Stimulated activated CD4-positive, alpha-beta T cell treated with anti-CD3 and anti-CD28 coated beads, Interleukin-1b, Interleukin-23, amount 100 ng/mL, for 1 hour (primary cell): ENCODE measurements at places on chromosomes 7 and 10.

- DNase-seq, result no peak
Observed at GRCh38 chr7:115679976-115680375, 350.6 kb downstream of the TFEC start.

- no peak for DNase-seq
Observed at GRCh38 chr7:149296368-149296767, 34.4 kb downstream of the ZNF783 start.

DNA sequence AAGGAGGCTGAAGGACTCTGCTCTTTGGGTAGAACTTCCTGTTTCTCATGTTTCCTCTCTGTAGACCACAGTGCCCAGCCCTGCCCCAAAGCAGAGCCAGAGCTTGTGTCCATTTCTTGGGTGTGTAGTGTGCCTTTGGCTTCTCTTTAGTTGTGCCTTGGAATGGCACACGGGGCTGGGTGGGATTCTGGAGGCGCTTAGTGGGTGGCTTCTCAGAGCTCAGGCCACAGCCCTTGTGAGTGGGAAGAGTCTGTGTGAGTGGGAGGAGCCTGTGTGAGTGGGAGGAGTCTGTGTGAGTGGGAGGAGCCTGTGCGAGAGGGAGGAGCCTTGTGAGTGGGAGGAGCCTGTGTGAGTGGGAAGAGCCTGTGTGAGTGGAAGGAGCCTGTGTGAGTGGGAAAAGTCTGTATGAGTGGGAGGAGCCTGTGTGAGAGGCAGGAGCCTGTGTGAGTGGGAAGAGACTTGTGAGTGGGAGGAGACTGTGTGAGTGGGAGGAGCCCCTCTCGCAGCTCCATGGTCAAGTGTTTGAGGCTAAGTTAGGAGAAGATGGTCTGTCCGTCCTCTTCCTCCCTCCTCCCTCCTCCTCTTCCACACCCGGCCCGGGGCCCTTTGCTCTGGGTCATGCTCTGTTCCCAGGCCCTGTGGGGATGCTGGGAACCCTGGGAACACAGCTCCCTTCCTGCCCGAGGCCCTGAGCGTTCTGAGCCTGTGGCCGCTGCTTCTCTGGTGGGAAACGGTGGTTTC lies 153.0 kb downstream of the GRK5 start:
- DNase-seq, result no peak

- DNase-seq, result no peak
Observed at GRCh38 chr10:3476640-3477448, 304.3 kb upstream of the PITRM1 start.

DNA sequence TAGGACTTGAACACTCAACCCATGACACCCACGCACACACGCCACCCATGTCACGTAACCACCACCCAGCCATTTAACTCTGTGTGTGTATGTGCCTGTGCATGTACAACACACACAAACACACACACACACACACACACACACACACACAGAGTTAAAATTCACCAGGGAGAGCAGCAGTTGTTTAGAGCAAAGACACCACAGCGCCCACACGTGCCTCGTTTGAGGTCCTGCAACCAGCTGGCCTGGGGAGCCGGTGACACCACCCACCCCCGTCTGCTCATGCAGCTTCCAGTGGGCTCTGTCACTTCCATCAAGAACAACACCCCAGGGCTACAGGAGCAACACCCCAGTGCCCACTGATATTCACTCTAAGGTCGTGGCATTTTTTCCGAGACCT lies 97.4 kb downstream of the ELFN1 start:
- DNase-seq, result no peak

DNA sequence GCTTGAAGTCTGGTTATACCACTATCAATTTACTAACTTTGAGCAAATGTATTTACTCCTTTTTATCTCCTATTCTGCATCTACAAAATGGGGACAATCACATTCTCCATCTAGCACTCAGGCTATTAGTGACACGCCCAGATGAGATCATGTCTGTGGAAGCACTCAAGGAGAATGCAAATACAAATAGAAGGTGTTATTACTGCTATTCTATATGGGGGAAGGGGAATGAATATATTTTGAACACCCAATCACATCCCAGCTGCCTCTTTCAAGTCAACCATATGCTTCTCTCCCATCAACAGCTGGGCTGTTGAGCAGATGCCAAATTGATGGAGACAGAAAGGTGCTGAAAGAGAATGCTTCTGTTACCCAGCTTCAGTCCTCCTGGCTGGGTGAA lies 23.5 kb downstream of the SGMS1 start:
- DNase-seq, result no peak

GRCh38 chr7:51366172-51366728 lies 49.6 kb upstream of the COBL start:
- no peak for DNase-seq

DNA sequence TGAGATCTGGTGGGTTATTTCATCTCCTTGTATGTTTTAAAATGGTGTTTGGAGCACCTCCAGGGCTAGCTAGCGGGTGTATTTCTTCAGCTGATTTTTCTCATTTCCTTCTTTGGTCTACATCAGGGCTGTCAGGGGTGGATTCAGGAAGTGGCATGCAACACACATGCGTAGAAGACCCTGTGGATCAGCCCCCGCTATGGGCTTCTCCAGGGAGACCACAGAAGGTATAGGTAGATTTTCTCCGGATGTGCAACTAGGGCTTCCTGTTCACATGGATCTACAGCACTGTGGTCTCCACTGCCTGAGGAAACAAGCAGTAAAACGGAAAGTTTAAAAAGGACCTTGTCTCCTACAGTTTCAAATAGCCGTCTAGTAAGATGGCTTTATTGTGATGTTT lies 10.4 kb downstream of the NUB1 start:
- DNase-seq, result no peak

DNA sequence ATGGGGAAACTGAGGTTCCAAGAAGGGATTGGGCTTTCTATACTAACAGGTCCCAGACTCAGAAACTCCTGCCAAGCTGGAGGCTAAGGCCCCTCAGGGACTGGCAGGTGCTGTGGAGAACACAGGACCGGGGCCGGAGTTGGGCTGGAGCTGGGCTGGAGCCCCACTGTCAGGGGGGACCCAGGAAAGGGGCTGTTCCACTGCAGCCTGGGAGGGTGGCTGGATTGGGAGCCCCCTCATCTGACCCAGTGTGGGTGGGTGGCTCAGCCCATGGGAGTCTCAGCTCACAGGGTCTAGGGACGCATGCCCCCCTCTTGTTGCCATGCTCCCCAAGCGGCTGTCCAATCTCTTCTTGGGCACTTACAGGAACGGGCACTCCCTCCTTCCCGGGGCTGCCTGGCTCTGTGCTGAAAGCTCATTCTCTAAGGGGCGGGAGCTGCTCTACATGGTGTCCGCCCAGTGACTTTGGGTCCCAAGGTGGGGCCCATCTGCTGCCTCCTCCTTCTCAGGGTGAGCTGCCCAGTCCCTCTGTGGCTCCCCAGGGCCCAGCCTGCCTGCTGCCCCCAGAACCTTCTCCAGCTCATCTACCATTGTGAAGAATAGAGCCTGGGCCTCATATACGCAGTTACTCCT lies 126.5 kb downstream of the MYL10 start:
- no peak for DNase-seq

- no peak for DNase-seq
Observed at GRCh38 chr7:318476-318875, 28.5 kb downstream of the FOXL3 start.

DNA sequence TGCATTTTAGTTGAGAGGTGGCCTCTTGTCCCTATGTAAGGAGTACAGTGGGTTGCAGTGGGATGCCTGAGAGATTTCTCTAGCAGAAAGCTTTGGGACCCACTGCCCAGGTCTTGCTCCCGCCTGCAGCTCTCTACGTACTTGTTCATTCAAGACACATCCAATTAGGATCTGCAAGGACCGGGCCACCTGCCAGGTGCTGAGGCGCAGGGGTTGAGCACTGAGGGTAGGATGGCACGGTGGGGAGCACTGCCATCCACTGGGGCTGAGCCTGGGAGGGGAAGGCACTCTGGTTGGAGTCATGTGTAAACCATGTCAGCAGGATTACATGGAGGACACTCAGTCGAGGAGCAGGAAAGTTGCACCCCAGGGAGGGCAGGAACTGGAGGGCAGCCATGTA lies 191.1 kb upstream of the GRB10 start:
- no peak for DNase-seq

DNA sequence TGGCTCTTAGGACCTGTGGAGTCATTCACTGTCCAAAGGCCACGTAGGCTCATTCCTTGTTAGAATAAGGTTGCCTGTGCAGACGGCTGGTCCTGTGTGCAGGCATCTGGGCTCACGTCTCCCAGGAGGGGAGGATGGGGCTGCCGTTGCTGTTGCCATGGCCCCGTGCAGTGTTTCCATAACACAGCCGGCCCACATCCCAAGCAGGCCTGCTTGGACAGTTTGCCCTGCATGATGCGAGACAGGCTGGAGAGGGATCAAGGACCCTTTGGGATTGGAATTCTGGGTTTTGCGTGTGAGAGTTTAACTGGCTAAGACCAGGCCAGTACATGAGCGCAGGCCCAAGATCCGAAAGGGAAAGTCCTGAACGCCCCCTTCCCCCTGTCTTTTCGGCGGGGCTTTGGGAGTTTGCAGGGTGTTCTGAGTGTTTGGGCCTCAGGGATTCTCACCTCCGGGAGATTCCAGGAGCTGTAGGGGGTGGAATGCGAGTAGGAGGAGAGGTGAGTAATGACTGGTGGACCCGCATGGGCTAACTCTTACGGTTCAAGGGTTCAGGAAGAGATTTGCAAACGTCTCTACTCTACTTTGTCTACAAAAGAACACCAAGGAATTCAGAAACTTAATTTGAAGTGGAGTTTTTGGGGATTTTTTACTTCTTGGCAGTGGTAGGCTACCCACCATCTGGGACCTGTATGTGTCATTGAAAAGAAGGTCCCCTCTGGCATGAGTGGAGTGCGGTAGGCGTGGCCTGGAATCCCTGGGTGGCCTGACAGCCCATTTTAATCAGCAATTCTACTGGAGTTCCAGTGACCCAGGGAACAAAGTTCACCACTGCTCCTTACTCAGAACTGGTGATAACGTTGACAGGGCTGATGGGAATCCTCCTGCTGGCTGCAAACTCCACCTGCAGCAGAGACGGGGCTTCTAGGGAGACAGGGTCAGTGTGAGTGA lies 125.4 kb downstream of the ITIH5 start:
- DNase-seq, result no peak

- no peak for DNase-seq
Observed at GRCh38 chr7:122628651-122629411, 70.1 kb downstream of the RNF133 start.

GRCh38 chr7:57404967-57405421 lies 45.0 kb upstream of the ZNF716 start:
- DNase-seq, result no peak

DNA sequence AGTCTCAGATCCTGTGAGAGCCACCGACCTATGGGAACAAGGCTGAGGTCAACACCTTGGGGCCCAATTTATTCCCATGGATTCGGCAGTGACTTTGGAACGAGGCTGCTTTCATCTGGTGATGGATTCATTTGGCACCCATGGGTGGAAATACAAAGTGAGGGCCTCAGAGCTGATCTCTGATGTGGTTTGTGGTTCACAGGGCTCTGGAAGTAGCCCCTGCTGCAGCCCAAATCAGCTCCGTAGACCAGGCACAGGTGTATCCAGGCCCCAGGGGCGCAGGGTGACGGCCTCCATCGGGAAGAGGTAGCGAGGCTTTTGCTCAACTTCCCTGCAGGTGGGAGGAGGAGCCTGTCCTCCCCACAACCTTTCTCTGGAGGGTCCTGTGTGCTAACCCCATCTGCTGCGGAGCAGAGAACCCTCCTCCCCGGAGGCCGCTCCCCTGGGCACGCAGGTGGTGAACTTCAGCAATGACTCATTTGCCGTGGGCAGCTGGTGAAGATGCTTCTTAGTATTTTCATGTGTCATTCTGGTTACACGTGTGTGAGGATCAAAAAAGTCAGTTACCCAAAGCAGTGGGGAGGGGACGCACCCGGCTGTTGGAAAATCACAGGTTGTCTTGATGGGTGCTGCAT lies 7.5 kb upstream of the JAKMIP3 start:
- DNase-seq, result no peak

DNA sequence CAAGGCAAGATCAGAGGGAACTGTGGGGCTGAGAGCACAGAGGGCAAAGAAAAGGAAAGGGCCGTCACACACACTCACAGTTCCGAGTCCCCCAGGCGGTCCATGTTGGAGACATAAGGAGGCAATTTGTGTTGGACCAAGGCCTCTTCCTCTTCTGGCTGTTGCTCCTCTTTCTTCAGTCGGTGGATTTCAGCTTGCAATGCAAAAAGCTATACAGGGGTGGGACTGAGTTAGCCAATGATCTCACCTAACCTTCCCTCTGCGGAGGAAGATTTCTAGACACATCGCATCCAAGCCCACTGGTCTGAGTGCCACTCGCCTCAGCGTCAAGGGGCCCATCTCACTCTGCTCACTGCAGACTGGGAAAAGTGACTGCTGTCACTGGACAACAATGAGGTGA lies 5.5 kb downstream of the WDR91 start:
- no peak for DNase-seq

- DNase-seq, result no peak
Observed at GRCh38 chr7:94357076-94357475, 37.6 kb upstream of the COL1A2 start.

- DNase-seq, result no peak
Observed at GRCh38 chr7:2037808-2038522, 194.8 kb downstream of the MAD1L1 start.

DNA sequence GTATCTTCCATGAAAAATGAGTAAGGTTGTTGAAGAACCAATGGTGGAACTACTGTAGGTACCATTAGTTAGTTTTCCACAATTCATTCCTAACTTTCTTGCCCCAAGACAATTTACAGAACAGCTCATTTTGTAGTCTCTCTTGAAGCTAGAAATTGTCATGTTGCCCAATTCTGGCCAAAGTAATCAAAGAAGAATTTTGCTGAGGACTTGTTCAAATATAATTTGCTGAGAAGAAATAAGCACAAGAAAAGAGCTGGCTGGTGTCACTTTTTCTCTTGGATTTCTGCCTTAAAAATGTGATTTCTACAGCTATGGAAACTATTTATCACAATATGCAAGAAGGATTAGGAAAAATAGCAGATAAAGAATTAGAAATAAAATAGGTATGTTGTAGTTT lies 199.2 kb upstream of the SEMA3A start:
- DNase-seq, result no peak

- no peak for DNase-seq
Observed at GRCh38 chr10:117929327-117930067, 117.2 kb downstream of the RAB11FIP2 start.

DNA sequence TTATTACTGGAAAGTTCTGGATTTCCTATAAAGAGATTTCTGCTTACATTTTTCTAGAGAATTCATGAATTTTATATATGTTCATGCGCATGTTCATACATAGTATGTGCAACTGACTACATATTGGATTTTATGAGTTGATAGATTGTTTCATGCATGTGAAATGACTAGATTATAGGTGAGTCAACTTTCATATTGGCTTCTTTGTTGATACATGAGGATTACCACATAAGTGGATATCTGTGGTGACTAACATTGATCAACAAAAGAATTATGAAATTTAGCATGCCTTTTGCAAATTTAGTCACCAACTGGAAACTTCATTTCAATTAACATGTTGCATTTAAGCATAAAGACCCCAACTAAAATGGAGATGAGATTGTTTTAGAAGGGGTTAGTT lies 99.0 kb downstream of the GNAT3 start:
- DNase-seq, result no peak
